ENCODE measurements at places on chromosomes 7 and 10. TPM values are rescaled to one million over a fixed set of nuclear protein-coding genes. Genes with fewer than 3 reads are reported as not detected.

ARHGAP12 gene
- total RNA-seq, result 61.4 TPM

GALNT17 gene
- total RNA-seq, result not detected

- no peak for DNase-seq
Measured at GRCh38 chr10:115514895-115515294, 421.7 kb downstream of the ATRNL1 start.

DNA sequence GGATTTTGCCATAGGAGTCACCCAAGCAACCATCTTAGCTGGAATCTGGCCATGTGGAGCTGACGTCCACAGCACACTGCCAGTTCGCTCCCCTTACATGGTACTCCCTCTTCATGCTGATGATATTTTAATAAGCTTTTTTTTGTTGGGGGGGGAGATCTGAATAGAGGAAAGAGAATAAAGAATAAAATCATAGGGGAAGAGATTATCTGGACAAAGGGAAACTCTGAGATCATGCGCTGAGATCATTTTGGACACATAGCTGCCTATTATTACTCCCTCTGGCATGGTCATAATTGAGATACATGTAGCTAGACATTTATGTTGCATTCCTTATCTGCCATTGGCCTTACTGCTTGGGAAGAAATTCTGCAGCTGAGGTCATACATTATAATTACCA lies 282.7 kb downstream of the HTR7 start:
- DNase-seq, result no peak

GRCh38 chr7:143898810-143899209 lies 3.2 kb downstream of the TCAF1 start:
- DNase-seq, result no peak

DNA sequence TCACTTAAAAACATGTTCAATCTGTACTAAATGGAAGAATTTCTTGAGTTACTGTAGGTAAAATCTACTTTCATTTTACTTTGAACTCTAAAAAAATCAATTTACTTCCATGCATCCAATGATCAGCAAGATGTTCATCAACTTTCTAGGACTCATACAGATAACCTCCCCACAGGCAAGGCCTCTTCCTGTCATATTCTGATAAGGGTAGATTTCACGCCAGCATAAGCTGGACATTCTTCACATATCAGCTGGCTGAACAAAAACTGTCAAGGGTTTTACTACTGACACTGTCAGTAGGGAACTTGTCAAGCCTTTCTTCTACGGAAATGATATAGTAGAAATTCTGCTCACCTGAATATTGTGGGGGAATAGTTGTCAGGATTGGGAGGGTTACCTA lies 244.9 kb downstream of the THSD7A start:
- DNase-seq, result no peak

Measured in RPMI7951 (cell line).